ENCODE measurements at places on chromosomes 4 and X.

GRCh38 chr4:75741027-75741426 is 16.6 kb downstream of the USO1 start:
- no peak for DNase-seq

DNA sequence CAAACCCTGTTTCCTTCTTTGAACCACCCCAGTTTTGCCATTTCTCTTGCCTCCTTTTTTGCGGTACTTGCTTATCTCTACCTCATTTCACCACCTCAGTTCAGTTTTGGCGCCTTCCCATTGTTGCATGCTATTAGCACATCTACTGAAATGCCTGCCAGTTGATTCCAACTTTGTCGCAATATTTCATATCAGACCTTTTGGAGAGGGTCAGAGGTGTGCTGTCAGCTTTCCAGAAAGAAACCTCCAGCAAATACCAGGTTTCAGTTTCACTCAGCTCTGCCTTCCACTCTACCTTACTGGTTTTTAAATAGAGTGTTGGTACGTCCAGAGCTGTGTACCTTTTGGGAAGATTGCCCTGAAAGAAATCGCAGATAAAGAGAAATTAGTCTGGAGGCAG is 91.9 kb upstream of the CPEB2 start:
- DNase-seq, result no peak

GRCh38 chr4:160825644-160826338 is 1338.0 kb downstream of the FSTL5 start:
- no peak for DNase-seq

GRCh38 chrX:74251006-74251930 is 52.7 kb upstream of the ZCCHC13 start:
- DNase-seq, result no peak

DNA sequence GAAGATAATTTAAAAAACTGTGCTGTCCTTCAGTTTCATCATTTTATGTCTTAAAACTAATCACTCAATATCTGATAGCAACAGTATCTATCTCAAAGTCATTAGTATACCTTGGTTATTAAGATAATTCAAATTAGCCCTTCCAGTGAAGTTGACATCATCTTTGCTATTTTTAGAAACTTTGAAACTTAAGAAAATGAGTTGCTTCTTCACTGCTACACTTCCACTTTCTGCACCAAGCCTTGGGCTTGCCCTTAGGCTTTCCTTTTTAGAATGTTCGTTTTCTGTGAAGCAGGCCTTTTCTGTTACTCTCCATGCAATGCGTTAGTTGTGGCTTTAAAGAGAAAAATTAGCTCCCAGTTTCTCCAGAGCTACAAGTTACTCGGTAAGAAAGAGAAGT is 4.4 kb upstream of the VAMP7 start:
- no peak for DNase-seq

GRCh38 chr4:148069086-148069894 is 337.4 kb downstream of the ARHGAP10 start:
- DNase-seq, result no peak

- no peak for DNase-seq
These were observed 173.0 kb upstream of the CASK start for GRCh38 chrX:42096265-42096920.

- no peak for DNase-seq
These were observed 195.7 kb upstream of the CASK start for GRCh38 chrX:42119076-42119475.

- DNase-seq, result no peak
These were observed 48.4 kb downstream of the KIF4A start for GRCh38 chrX:70338290-70338689.

GRCh38 chrX:47748576-47748975 is 88.1 kb upstream of the ZNF81 start:
- no peak for DNase-seq

DNA sequence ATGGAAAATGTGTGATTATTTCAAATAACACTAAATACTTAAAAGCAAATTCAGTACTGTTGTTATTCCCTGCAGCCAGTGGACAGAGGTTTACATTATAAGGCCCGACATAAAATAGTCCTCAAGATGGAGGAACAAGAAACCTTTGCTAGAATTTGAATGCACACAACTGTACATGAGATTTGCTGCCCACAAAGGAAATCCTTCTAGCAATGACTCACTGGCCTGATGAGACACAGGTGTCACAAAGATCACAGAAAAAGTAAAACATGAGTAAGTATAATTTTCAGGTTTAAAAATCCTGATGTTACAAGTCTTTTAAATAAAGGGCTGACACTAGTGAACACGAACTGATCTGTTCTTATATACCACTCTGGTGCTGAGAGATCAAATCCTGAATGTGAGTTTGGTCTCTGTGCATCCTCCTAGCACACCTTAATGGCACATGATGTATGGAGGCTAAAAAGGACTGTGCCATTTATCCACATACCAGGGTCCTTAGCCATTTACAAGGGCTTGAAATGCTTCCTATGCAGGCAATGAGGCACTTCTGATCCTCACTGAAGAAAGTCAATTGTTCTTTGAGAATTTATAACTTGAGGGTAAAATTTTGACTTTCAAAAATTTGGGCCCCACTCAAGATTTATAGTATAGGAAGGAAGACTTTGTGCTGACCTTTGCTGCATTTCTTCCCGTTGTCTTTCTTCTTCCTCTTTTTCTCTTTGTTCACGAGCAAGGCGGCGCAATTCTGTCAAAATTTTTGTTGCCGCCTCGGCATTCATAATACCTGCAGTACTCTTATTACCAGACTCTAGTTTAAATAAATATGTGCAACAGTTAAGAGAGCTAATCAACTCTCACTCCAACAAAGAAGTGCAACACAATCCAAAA is 23.0 kb downstream of the MAP7D3 start:
- no peak for DNase-seq

- DNase-seq, result no peak
These were observed 18.5 kb upstream of the PIM2 start for GRCh38 chrX:48937054-48937907.

DNA sequence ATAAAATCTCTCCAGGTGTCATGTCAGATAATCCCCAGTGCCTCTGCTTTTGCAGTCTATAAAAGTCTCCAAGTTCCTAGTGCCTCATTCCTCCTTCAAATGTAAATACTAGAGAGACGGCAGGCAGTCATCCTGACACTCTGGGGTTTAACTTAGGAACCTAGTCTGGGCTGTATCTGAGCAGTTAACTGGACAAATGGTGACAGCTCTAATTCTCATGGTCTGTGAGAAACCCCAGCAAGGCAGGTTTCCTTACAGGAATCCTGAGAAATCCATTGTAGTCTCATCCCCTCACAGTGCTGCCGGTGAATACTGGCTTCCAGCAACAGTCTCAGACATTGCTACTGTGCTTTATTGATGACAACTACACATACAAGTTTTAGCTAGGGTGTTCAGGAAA is 246.8 kb downstream of the SNCA start:
- DNase-seq, result no peak

- DNase-seq, result no peak
These were observed 12.4 kb downstream of the BOD1L1 start for GRCh38 chr4:13615161-13615560.

GRCh38 chr4:82230306-82230705 is 143.5 kb downstream of the HNRNPD start:
- DNase-seq, result no peak

- no peak for DNase-seq
These were observed 301.9 kb downstream of the TEX13C start for GRCh38 chrX:125621588-125621927.

DNA sequence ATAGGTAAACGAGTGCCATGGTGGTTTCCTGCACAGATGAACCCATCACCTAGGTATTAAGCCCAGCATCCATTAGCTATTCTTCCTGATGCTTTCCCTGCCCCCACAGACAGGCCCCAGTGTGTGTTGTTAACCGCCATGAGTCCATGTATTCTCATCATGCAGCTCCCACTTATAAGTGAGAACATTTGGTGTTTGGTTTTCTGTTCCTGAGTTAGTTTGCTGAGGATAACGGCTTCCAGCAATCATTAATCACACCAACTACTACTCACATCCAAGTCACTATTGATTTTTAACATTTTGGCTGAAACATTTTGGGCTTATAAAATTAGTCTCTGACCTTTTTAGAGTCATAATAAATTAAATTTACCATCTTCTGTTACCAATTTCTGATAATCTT is 205.3 kb downstream of the SPOCK3 start:
- DNase-seq, result no peak

- DNase-seq, result no peak
These were observed 16.1 kb upstream of the USO1 start for GRCh38 chr4:75708218-75708691.

DNA sequence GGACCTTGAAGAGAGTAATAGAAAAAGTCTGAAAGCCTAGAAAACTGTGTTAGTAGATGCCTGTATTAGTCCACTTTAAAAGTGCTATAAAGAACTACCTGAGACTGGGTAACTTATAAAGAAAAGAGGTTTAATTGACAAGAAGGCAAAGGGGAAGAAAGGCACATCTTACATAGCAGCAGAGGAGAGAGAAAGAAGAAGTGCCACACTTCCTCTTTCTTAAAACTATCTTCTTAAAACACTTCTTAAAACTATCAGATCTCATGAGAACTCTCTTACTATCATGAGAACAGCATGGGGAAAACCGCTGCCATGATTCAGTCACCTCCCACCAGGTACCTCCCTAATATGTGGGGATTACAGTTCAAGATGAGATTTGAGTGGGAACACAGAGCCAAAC is 18.8 kb upstream of the COL25A1 start:
- no peak for DNase-seq

DNA sequence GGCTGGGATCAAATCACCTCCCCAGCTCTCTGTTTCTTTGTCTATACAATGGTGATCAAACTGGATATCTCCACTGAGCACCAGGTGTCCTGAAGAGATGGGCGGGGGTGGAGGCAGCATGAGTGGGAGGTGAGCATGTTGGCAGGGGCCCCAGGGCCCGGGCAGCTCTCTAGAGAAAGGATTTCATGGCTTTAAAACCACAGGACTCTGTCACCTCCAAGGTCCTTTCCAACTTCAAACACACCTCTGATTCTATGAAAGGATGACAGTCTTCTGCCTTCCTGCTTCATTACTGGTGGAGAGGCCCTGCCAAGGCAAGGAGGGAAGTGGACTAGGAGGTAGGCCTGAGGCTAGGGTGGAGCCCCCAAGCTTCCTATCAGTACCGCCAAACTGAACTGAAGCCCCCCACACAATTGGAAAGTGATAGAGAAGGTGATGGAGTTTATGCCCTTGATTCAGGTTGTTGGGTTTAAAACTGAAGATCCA is 38.6 kb downstream of the TRIM2 start:
- no peak for DNase-seq

DNA sequence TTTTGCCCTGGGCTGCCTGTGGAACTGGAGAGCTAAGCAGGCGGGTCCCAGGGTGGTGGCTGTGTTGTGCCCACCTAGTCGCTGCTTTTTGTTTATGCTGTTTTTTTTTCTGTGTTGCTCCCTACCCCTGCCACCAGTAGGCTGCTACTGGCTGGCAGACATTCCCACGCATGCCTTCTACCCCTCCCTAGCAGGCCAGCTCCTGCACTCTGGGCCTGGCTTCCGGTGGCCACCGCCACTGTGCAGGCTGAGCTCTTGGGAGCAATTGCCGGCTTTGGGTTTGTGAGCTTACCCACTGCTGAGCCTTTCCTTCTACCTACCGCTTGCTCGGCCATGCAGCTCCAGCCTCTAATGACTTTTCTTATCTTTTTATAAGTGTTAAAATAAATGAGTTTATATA is 57.6 kb downstream of the RBM46 start:
- no peak for DNase-seq

DNA sequence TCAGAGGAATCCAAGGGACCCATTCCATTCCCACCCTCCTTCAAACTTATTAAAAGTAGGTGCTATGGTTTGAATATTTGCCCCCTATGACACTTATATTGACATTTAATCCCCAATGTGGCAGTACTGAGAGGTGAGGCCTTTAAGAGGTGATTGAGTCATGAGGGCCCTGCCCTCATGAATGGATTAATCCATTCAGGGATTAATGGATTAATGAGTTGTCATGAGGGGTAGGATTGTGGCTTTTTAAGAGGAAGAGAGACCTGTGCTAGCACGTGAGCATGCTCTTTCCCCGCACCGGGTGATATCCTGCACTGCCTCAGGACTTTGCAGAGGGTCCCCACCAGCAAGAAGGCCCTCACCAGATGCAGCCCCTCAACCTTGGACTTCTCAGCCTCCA is 50.1 kb downstream of the IRF2 start:
- DNase-seq, result no peak

GRCh38 chr4:138938366-138938690 is 77.3 kb upstream of the NOCT start:
- no peak for DNase-seq

- no peak for DNase-seq
These were observed 203.5 kb downstream of the PRDM5 start for GRCh38 chr4:120718979-120719566.

GRCh38 chr4:97496298-97496873 is 646.9 kb downstream of the STPG2 start:
- DNase-seq, result no peak

DNA sequence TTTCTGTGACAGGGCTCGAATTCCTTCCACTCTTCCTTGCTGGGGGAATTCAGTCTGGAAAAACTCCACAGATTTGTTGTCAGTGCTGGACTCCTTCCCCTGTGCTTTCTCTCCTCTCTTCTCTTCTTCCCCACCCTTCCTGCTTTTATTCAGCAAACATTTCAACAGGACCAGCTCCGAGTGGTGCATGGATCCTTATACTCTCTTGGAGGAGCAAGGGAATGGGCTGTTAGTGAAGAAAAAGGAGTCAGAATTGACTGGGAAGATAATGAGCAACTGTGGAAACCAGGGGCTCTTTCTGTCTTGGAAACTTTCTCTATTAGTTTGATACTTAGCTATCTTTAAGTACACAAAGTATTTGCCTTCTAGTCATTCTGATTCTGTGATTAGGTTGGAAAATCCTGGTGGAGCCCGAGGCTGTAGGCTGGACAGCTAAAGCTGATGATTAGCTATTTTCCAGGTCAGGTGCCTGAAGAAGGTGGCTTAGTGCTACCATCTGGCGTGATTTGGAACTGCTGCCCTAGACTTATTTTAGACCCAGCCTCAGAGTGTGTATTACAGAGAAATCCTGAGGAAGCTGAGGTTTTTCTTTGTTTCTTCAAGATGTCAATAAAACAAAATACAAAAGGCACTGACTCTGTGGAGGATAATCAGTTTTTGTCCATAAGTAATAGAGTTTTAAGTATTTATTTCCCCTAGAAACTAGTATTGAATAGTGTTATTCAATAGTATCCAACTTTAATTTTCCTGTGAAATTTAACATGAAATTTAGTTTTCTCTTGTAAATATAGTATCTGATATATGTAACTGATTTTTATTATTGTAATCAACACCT is 38.4 kb downstream of the NAP1L5 start:
- no peak for DNase-seq

- DNase-seq, result peak; percentile 65
These were observed 212.3 kb upstream of the BCOR start for GRCh38 chrX:40310016-40310415.

GRCh38 chr4:23930750-23931488 is 41.1 kb upstream of the PPARGC1A start:
- no peak for DNase-seq

DNA sequence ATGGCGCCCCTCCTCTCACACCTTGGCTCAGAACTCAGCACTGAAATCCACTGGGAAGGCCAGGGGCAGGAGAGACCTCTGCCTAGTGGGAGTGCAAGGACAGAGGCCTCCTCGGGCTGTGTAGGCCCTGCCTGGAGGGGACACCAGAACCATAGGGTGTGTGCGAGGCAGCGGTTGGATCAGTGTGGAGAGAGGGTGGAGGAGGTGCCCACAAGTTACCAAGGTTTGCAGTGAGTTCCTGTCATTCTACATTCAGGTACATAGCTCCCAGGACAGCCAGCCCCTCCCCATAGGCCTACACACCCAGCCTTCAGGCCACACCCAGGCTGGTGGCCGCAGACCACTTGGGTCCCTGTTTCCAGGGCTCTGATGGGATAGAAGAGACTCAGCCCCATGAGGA is 19.2 kb upstream of the SPON2 start:
- no peak for DNase-seq

All from left forelimb (tissue), 1 donor.